Cardiac muscle cell (in vitro differentiated cells and primary cell): ENCODE measurements at places on chromosomes 6 and 20.

DNA sequence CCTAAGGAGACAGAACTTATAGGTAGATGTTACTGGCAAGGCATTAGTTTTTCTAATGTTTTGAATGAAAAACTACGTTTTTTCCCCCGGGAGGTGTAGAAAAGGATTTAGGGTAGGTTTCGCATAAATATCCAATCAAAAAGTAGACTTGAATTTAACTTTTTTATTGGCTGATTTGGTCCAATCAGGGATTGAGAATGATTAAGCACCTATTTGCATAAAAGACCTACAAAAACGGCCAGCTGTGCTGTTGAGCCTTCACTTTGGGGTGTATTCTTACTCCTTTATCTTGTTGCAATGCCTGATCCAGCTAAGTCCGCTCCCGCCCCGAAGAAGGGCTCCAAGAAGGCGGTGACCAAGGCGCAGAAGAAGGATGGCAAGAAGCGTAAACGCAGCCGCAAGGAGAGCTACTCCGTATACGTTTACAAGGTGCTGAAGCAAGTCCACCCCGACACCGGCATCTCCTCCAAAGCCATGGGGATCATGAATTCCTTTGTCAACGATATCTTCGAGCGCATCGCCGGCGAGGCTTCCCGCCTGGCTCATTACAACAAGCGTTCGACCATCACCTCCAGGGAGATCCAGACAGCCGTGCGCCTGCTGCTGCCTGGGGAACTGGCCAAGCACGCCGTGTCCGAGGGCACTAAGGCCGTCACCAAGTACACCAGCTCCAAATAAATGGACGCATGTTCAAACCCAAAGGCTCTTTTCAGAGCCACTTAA, 113.5 kb upstream of the BTN3A2 start:
- peak; percentile 83 for DNase-seq

- DNase-seq = no peak
Measured at GRCh38 chr6:115396112-115396906, 664.4 kb downstream of the FRK start.

GRCh38 chr6:152572338-152573088, 64.6 kb downstream of the SYNE1 start:
- peak; percentile 43 for DNase-seq

DNA sequence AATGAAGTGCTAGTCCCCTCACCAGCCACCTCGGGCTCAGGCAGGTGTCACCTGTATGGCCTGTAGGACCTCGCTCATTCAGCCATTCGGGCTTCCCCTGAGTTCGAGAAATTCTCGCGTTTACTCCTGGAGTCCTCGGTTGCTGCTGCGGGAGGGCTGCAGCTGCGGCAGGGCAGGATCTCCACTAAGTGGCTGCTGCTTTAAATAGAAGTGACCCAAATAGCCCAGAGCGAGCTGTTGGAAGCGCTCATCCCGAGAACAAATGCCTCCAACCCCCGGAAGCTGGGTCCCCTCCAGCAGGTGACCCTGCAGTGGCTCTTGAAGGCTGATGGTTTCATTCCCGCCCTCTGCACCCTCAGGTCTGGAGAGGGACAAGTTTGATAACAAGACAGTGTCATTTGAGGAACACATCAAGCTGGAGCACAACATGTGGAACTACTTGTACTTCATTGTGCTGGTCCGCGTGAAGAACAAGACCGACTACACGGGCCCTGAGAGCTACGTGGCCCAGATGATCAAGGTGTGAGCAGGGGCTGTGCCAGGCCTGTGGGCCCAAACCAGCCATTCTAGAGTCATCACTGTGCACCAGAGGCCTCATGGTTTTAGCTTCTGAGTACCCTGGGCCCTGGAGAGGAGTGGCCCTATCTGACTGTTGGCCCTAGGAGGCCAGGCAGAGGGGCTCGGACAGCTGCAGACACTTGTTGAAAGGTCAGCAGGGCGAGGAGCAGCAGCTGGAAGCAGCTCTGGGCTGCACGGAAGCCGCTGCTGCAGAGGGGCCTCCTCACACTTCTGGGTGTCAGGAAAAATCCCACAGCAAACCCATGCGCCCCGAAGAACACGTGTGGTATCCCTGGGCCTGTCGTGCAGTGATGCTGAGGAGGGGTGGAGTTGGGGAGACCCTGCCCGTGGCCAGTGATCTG, 18.1 kb downstream of the UQCC2 start:
- peak; percentile 68 for DNase-seq

GRCh38 chr20:63354636-63355350, 6.4 kb downstream of the CHRNA4 start:
- DNase-seq = no peak

DNA sequence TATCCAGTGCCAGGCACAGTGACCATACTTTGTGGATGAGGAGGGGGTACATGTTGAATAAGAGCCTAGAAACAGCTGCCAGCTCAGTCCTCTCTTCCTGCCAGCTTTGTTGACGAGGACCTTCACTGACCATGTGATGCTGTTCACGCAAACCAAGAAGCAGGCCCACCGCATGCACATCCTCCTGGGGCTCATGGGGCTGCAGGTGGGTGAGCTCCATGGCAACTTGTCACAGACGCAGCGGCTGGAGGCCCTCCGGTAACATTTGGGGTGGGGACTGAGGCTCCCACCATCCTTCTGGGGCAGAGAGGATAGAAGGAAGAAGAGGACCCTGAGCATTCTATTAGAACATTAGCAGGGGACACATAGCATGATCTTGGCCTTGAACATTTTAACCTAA, 15.6 kb downstream of the DDX27 start:
- no peak for DNase-seq

DNA sequence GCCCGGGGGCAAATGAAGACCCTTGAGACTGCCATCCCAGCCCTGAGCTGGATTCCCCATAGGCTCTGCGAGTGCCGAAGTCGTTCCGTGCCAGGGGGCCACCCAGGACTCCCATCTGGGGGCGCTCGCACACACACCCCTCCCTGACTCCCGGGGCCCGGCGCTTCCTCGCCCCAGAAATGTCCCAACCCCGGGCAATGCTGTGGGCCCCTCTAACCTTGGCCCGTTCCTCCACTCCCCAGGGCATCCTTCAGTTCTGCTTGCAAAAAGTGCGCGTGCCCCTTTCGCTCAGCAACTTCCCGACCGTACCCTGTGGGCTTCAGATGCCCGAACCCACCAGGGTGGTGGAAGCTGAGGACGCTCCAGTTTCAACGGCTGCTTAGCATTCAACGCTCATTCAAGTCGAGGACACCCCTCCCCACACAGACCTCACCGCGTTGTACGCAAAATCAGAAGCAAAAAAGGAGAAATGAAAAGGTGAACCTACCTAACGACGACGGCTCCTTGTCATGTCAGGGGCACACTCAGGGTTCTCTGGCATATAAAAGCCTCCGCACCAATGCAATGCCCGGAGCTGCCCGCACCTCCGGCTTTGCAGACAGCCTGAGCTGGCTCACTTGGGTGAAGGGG, 25.3 kb downstream of the RIPOR2 start:
- peak; percentile 42 for DNase-seq

GRCh38 chr20:63873477-63873971, 8.5 kb downstream of the TPD52L2 start:
- DNase-seq = no peak
